T-cell (primary cell): ENCODE measurements at places on chromosomes 2 and 18.

DNA sequence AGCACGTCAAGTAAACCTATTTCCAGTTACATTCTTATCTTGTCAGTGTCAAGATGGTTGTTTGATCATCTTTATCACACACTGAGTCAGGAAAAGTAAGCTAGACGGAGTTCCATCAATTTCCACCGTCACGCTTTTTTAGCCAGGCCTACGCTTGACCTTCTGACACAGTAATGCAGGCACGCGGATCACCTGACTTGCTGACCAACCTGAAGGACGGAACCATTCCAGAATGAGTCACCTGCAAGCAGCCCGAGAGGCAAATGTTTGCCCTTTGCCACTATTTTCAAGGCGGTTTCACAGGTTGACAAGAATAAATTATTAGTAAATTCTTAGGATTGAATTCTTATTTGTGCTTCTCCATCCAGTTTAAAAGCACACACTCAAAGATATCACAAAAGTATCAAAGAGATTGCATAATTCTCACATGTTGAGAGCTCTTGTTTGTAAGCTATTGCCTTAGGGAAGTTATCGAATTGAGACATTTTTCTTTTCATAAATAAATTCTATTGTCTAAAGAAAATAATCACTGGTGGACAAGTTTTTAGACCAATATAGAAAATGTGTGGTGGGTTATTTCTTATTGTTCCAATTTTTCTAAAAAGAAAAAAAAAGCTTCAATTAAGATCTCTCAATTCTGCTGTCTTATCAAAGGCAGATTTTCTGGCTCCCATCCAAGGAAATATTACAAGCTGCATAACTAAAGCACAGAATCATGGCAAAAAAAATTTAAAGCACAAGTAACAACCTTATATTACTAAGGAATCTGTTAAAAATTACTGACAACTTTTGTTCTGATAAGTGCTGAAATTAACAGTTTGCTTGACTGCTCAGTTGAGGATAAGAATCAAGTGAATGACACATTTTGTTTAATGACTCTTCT, 31.9 kb downstream of the UXS1 start:
- H3K36me3 ChIP-seq: no peaks in the 10 kb centered on the region
- no peak for DNase-seq
- H3K4me3 ChIP-seq: no peak overlapping the region
- H3K27me3 ChIP-seq: no peaks in the 10 kb centered on the region
- H3K27ac ChIP-seq: peak overlapping the region; percentile 86

DNA sequence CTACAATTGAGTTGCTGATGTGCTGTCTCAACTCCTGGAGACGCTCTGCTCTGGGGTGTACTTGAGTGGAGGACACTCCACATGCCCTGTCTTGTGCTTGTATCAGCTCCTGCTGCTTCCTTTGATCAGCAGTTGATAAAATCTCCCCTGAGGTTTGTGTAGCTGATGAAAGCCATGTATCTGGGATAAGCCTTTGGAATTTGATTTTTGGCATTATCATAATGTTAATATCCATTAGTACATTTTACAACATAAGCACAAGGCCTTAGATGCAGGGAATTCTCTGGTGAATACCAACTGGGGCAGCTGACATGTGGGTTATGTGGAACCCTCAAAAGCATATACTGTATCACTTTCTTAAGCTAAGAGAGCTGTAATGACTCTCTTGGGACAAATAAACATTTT, 222.7 kb upstream of the ITGA4 start:
- H3K4me1 ChIP-seq: no peaks in the 10 kb centered on the region
- no peak overlapping the region for H3K27ac ChIP-seq
- H3K27me3 ChIP-seq: no peaks in the 10 kb centered on the region
- DNase-seq: no peak
- H3K4me3 ChIP-seq: no peak overlapping the region

DNA sequence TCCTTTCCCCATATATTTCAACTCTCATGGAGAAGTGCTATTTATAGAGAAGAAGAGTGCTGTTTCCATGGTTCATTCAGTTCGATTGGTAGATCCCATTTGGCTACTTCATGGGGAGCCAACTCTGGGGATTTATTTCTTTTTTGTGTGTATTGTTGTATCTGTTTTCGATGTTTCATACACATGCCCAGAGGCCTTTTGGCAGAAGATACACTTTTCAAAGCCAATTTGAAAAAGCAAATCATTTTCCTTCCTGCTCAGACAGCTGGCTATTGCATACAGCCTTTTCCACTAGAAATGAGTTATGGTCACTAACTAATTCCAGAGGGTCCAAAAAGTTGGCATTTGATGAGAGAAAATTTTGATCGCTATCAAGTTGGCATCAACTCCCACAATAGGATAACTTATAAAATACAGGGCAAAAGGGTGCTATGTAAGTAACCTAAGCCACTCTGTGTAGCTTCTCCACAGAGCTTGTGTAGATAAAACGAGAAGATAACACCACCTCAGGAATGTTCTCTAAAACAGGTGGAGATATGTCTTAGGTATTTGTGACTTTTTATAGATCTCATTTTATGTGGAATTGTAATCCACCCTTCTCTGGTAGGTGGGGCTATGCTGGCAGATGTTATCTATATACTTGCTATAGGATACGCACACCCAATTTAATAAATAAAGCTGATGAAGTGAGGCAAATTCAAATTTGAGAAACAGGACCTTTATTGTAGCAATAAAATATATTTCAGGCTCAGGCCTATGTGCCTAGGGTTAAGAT, 798.5 kb downstream of the SATB2 start:
- DNase-seq: no peak
- no peak overlapping the region for H3K27ac ChIP-seq
- no peaks in the 10 kb centered on the region for H3K36me3 ChIP-seq
- no peak overlapping the region for H3K4me3 ChIP-seq

DNA sequence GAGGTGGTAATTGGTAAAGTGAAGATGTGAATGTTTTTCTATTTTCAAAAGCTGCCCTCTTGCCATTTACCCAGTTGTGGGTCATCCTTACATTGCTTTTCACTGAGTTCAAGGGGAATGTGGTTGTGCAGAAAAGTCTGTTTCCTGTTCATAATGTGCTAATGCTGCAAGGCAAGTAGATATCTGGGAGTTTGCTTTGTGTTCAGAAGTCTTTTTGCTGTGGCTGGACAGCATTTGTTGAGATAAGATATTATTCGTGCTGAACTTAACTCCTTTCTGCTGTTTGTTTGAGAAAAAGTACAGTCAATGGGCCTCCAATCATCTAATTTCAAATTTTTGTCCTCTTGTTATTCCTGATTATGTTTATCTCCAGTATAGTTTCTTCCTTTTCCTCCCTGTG, 263.2 kb downstream of the LTBP1 start:
- no peak for DNase-seq
- no peak overlapping the region for H3K27ac ChIP-seq
- H3K4me3 ChIP-seq: no peak overlapping the region
- no peaks in the 10 kb centered on the region for H3K4me1 ChIP-seq

- no peaks in the 10 kb centered on the region for H3K36me3 ChIP-seq
- H3K27me3 ChIP-seq: no peaks in the 10 kb centered on the region
- H3K27ac ChIP-seq: peak overlapping the region; percentile 84
- H3K4me3 ChIP-seq: peak overlapping the region; percentile 36
- no peak for DNase-seq
Measured at GRCh38 chr2:105795575-105795934, 50.8 kb downstream of the NCK2 start.

DNA sequence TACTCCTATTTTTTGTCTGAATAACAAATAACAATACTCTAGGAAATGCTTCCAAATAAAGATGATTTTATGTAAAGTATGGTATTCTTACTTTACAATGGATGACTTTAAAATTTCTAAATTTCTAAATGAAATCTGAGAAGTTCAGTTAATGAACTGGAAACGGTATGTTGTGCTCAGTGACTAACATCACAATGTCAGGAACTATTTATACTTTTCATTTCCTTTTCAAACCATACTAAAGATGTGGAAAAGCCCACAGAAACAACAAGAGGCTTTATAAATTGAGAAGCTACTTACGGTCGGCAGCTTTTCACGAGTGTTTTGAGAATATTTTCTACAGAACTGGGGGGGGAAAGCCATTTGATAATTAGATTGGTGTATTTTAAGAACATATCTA, 31.1 kb downstream of the PSME4 start:
- H3K27me3 ChIP-seq: no peaks in the 10 kb centered on the region
- no peaks in the 10 kb centered on the region for H3K36me3 ChIP-seq
- H3K27ac ChIP-seq: no peak overlapping the region
- no peak overlapping the region for H3K4me3 ChIP-seq
- no peak for DNase-seq

GRCh38 chr2:202147775-202148174, 74.7 kb downstream of the KIAA2012 start:
- peaks cover 12% of the 10 kb centered on the region for H3K27me3 ChIP-seq
- H3K36me3 ChIP-seq: no peaks in the 10 kb centered on the region
- no peak overlapping the region for H3K27ac ChIP-seq
- H3K4me1 ChIP-seq: no peaks in the 10 kb centered on the region
- DNase-seq: no peak

GRCh38 chr2:206981086-206981674, 41.9 kb downstream of the CPO start:
- no peak for DNase-seq
- H3K4me1 ChIP-seq: no peaks in the 10 kb centered on the region
- no peaks in the 10 kb centered on the region for H3K36me3 ChIP-seq
- H3K4me3 ChIP-seq: no peak overlapping the region
- H3K27me3 ChIP-seq: no peaks in the 10 kb centered on the region

DNA sequence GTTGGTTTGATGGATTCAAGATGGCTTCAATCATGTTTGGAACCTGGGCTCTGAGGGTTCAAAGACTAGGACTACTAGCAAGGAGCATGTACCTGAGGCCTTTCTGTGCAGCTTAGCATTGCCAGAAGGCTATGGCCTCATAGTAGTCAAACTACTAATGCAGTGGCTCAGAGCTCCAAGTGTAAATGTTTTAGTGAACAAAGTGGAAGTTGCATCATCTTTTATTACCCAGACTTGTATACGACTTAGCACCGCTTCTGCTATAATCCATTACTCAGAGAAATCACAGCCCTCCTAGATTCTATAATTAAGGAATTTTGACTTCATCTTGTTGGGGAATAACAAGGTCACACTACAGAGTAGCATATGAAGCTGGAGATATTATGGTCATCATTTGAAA, 210.5 kb downstream of the ERBB4 start:
- H3K4me3 ChIP-seq: no peak overlapping the region
- no peaks in the 10 kb centered on the region for H3K36me3 ChIP-seq
- DNase-seq: no peak
- no peaks in the 10 kb centered on the region for H3K27me3 ChIP-seq

DNA sequence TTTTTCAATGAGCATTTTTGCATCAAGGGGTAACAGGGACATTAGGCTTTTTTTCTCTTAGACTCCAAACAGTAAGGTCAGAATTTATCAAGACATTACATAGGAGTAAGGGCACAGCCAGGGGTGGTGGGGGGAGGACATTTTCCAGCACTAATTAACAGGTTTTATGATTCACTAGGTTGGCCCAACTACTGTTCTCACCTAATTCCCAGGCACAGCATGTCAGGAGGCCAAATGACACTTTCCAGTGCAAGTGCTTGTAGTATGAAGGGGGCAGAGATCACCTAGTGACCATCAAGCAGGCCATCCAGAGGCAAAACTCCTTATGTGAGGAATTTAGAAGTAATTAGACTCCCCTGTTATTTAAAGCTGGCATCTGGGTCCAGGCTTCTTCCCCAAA, 3.9 kb upstream of the MBD2 start:
- no peak overlapping the region for H3K27ac ChIP-seq
- no peaks in the 10 kb centered on the region for H3K27me3 ChIP-seq
- no peak overlapping the region for H3K4me3 ChIP-seq

GRCh38 chr2:159124931-159125467, 156.6 kb downstream of the TANC1 start:
- no peak overlapping the region for H3K4me3 ChIP-seq
- peak overlapping the region; percentile 61 for H3K27ac ChIP-seq

GRCh38 chr2:239035997-239036731, 188.3 kb downstream of the TWIST2 start:
- H3K4me1 ChIP-seq: no peaks in the 10 kb centered on the region
- no peaks in the 10 kb centered on the region for H3K27me3 ChIP-seq
- DNase-seq: no peak
- no peaks in the 10 kb centered on the region for H3K36me3 ChIP-seq
- H3K4me3 ChIP-seq: no peak overlapping the region

DNA sequence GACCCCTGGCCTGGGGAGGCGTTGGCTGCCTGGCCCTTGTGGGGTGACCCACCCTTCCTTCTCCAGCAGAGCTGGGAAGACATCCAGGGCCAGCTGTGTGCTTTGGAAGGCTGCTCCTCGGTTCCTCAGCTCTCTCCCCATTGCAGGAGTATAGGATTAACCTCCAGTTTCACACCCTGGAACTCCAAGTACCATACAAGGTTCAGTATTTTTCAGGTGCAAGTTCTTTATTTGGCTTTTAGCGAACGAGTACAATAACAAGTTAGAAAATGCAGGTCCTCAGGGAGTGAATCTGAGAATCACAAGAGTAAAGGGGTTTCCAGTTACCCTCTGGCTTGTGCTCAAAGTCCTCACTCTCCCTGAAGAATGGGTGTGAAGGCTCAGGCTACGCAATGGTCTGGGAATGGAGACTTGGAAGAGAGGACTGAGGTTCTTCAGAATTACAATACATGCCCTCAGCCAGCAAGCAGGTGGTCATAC, 101.2 kb downstream of the APOB start:
- no peak overlapping the region for H3K27ac ChIP-seq
- H3K36me3 ChIP-seq: no peaks in the 10 kb centered on the region
- peaks cover 9% of the 10 kb centered on the region for H3K27me3 ChIP-seq
- no peak for DNase-seq

GRCh38 chr18:50194631-50195532, at the start of gene MYO5B:
Gene MYO5B, minus strand, starts transcription at chr18:50195147. Its CDS starts 354 bp downstream, at chr18:50194793.
- no peak within 1 kb of the TSS for H3K27ac ChIP-seq
- peaks cover 2% of the 10 kb centered on the region for H3K4me1 ChIP-seq
- DNase-seq: peak; percentile 7
- no peak within 1 kb of the TSS for H3K4me3 ChIP-seq
- peaks cover 25% of the 10 kb centered on the region for H3K27me3 ChIP-seq

- H3K27me3 ChIP-seq: no peaks in the 10 kb centered on the region
- H3K4me3 ChIP-seq: no peak overlapping the region
- no peaks in the 10 kb centered on the region for H3K36me3 ChIP-seq
Measured at GRCh38 chr2:233498126-233498525, 68.5 kb downstream of the USP40 start.

- no peak for DNase-seq
- no peak overlapping the region for H3K4me3 ChIP-seq
- no peaks in the 10 kb centered on the region for H3K27me3 ChIP-seq
- no peaks in the 10 kb centered on the region for H3K4me1 ChIP-seq
- no peak overlapping the region for H3K27ac ChIP-seq
Measured at GRCh38 chr18:48819781-48820482, 130.8 kb downstream of the SMAD7 start.

DNA sequence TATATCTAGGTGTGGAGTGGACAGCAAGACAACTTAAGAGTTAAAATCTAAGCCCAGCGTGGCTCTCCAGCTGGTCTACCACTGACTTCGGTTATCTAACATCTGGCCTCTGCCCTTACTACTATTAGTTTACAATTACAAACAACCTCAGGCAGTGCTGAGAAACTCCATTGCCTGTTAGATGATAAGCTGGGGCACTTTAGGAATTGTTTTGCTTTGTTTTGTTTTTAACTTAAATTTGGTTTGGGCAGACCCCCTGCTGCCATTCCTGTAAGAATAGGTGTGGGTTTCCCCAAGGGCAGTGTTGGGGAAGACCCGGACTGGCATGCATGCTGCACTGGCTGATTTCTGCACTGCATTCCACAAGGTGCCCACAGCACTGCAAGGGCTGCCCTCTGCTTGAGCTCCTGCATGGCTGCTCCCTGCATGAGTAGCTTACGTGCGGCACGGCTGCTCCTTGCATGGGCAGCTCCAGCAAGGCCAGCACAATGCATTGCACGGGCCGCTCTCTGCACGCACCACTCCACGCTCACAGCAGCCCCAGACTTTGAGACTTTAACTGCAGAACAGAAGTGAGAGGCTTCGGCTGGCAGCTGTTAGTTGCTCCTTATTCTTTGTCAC, 74.2 kb upstream of the SERTAD2 start:
- DNase-seq: no peak
- no peaks in the 10 kb centered on the region for H3K36me3 ChIP-seq
- peak overlapping the region; percentile 80 for H3K27ac ChIP-seq
- H3K4me3 ChIP-seq: no peak overlapping the region
